ENCODE measurements at places on chromosomes 11 and 22. TPM values are rescaled to one million over a fixed set of nuclear protein-coding genes. Genes with fewer than 3 reads are reported as not detected.
A peak's percentile ranks its signal among the peaks of the same experiment; 100 is the strongest.

GRCh38 chr11:117230286-117230961 lies 1.4 kb downstream of the PCSK7 start:
- H3K4me3 ChIP-seq, result peak overlapping the region; percentile 81
- H3K36me3 ChIP-seq, result peaks cover 32% of the 10 kb centered on the region
- DNase-seq, result no peak
- no peak overlapping the region for H3K27ac ChIP-seq

Gene VSIG10L2
- total RNA-seq, result not detected

DNA sequence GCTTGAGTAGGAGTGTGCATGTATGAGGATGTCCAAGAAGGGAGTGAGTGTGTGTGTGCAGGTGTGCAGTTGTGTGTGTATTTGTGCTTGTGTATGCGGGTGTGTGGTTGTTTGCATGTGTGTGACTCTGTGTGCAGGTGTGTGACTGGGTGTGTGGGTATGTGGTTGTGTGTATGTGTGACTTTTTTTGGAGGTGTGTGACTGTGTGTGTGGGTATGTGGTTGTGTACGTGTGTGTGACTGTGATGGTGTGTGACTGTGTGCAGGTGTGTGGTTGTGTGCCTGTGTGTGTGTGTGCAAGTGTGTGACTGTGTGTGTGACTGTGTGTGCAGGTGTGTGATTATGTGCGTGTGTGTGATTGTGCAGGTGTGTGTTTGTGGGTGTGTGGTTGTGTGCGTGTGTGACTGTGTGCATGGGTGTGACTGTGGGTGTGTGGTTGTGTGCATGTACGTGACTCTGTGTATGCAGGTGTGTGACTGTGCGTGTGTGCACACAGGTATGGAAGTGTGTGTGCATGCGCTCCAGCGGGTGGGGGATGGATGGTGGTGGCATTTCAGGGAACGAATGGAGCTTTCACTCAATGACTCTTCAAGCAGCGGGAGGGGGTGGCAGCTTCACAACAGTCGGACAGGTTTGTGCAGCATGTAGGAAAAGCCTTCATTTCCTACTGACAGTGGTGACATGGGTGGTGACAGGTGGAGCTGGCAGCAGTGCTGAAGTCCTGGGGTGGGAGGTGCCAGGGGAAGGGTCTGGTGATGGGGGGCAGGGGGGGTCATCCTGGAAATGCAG lies 47.6 kb downstream of the CACNA1I start:
- no peak overlapping the region for H3K27ac ChIP-seq
- no peaks in the 10 kb centered on the region for H3K36me3 ChIP-seq
- no peak overlapping the region for H3K4me3 ChIP-seq
- no peaks in the 10 kb centered on the region for H3K27me3 ChIP-seq

Gene TSGA10IP
- not detected for total RNA-seq

- no peaks in the 10 kb centered on the region for H3K27me3 ChIP-seq
- H3K27ac ChIP-seq, result no peak overlapping the region
- DNase-seq, result no peak
- peaks cover 15% of the 10 kb centered on the region for H3K4me1 ChIP-seq
Observed at GRCh38 chr11:130244848-130245247, 69.9 kb downstream of the ZBTB44 start.

DNA sequence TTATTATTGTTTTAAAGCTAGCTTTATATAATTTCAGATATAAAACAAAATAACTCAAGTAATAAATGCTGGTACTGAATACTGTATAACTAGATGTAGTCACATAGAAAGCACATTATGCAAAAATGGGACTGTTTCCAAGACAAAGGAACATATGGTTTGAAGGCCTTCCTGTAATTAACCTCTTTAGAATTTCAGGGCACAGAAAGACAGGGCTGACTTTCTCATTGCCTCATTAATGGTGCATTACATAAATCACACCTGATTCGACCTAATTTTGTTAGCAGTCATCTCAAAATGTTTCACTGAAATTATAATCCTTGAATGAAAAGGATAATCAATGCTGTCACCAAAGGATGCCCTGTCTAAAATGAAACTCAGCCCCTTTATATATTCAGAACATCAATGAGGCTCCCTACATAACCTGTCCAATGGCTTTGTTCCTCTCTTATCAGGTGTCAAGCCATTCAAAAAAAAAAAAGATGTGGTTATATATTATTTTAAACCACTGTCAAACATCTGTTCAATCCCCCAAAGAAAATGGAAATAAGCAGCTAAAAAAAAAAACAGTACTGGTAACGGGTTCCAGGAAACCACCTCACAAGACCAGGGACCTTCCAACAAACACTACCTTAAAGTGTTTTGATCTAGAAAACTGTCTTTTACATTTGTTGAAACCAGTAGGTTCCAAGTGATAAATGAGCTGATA lies 77.4 kb downstream of the FAM168A start:
- no peak overlapping the region for H3K4me3 ChIP-seq
- H3K27me3 ChIP-seq, result no peaks in the 10 kb centered on the region
- H3K36me3 ChIP-seq, result no peaks in the 10 kb centered on the region
- no peak overlapping the region for H3K27ac ChIP-seq

GRCh38 chr11:59247531-59248227 lies 35.0 kb upstream of the MPEG1 start:
- H3K27me3 ChIP-seq, result no peaks in the 10 kb centered on the region
- no peaks in the 10 kb centered on the region for H3K36me3 ChIP-seq
- no peak for DNase-seq
- H3K27ac ChIP-seq, result no peak overlapping the region
- no peaks in the 10 kb centered on the region for H3K4me1 ChIP-seq
- H3K4me3 ChIP-seq, result no peak overlapping the region

Gene LBHD1
- 7.8 TPM for total RNA-seq

Measured in thoracic aorta (tissue), 2 donors.